ENCODE measurements at places on chromosomes 2 and 18.

DNA sequence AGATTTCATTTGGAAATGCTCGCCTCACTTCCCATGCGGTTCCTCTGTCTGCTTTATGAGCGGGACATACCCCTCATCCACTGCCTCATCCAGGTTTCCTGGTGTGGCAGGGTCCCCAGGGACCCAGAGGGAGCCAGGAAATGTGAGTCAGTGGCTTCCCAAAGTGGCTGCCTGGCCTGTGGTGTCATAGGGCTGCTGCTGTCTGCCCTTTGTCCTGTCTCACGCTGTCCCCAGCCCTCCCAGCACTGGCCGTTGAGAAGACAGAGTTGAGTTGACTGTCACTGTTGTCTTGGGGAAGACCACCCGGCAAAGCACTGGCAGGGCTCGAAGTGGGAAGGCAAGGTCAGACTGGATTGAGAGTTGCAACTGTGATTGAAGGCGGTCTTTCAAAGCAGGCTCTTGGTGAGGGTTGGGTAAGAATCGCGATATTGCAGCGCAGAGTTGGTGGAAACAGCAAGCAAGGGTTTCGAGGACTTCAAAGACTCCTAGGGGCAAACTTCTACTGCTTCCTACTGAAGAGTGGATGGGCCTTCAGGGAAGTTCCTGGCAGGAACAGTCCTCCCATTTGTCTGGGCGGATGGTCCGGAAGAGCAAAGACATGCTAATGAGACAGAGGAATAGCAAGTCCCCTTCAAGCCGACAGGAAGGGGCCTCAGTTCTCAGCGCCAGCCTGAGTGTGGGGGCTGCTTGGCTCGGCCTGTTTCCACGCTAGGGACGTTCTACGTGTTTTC is 33.9 kb downstream of the RAB31 start:
- no peak for DNase-seq

GRCh38 chr2:179222076-179222475 is 42.6 kb downstream of the SESTD1 start:
- no peak for DNase-seq

- DNase-seq, result no peak
These were observed 37.4 kb downstream of the AFF3 start for GRCh38 chr2:100104718-100105677.

GRCh38 chr2:136253288-136254004 is 135.5 kb upstream of the CXCR4 start:
- no peak for DNase-seq

DNA sequence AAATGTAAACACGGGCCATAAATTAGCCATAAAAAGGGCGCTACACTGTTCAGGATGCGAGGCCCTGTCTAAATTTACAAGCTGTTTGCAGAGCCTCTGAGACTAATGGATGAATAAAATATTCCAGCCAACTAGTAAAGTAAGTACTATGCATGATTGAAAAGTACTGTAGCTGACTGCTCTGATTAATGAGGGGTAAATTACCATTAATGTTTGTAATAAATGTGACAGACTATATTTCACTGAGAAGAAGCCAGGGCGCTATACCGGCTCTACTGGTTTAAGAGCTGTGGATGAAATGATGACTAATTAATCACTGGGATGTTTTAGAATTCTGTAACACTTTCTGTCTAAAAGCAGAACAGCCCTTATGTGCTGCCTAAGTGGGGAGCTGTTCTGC is 54.3 kb upstream of the RGPD4 start:
- DNase-seq, result no peak

- peak; percentile 59 for DNase-seq
These were observed 64.0 kb upstream of the CABLES1 start for GRCh38 chr18:23071285-23071684.

- no peak for DNase-seq
These were observed 28.0 kb upstream of the LTBP1 start for GRCh38 chr2:32918774-32919173.

- no peak for DNase-seq
These were observed 26.7 kb downstream of the AGPS start for GRCh38 chr2:177419274-177419673.

DNA sequence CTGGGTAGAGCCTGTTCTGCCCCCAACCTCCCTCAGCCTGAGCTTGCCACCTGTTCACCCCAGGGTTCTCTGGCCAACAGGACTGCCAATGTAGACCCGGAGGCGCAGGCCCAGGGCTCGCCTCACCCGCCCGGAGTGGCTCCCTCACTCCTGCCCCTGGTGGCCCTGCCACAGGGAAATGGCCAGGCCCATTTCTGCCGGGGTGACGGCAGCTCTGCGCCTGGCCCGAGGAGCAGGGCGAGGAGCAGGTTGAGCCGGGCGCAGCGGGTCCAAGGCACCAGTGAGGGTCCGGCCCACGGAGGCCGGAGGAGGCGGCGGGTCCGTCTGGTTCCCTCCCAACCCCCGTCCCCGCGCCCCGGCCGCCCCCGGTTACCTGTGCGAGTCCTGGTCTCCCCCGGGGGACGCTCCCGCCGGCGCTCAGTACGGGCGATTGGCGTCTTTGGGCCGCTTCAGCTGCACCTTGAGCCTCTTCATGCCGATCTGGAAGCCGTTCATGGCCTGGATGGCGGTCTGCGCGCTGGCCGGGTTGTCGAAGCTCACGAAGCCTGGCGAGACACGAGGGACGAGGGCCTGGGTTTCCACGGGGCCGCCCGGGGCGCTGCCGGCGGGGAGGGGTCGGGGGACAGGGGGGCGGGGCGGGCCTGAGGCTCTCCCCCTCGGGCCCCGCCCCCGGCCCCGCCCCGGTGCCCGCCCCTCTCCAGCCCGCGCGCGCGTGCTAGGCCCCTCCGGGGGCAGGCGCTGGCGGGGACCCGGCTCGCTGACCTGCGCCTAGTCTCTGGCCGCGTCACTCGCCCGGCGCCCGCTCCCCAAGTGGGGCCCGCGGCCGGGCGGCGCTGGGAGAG is 312.0 kb downstream of the CELF4 start:
- DNase-seq, result no peak

- DNase-seq, result no peak
These were observed 24.5 kb downstream of the BCL2L11 start for GRCh38 chr2:111145103-111145760.

- no peak for DNase-seq
These were observed 90.6 kb upstream of the RAB6C start for GRCh38 chr2:129888896-129889295.

GRCh38 chr2:219028996-219029828 is 12.1 kb downstream of the CFAP65 start:
- DNase-seq, result no peak

GRCh38 chr18:9240270-9240669 is 94.3 kb upstream of the TWSG1 start:
- no peak for DNase-seq

- DNase-seq, result no peak
These were observed 83.8 kb upstream of the FAM237A start for GRCh38 chr2:206558492-206558891.

DNA sequence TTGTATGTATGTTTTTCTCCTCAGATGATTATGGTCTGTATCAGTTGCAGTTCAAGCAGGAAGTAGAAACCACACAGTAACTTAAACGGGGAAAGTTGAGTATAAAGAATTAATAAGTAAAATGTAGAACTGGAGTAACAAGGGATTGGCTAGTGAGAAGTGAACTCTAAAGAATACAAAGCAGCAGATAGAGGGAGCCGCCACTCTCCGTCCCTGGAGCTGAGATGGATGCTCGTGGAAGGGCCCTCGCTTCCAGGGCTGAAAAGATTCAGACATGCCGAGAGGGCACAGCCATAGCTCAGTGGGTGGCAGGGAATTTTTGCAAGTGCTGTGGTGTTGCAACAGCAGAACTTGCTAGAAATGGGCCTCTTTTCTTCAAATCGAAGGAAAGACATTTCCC is 155.8 kb downstream of the COL6A3 start:
- no peak for DNase-seq

- peak; percentile 38 for DNase-seq
These were observed 1.6 kb downstream of the SPRED2 start for GRCh38 chr2:65430603-65431420.

DNA sequence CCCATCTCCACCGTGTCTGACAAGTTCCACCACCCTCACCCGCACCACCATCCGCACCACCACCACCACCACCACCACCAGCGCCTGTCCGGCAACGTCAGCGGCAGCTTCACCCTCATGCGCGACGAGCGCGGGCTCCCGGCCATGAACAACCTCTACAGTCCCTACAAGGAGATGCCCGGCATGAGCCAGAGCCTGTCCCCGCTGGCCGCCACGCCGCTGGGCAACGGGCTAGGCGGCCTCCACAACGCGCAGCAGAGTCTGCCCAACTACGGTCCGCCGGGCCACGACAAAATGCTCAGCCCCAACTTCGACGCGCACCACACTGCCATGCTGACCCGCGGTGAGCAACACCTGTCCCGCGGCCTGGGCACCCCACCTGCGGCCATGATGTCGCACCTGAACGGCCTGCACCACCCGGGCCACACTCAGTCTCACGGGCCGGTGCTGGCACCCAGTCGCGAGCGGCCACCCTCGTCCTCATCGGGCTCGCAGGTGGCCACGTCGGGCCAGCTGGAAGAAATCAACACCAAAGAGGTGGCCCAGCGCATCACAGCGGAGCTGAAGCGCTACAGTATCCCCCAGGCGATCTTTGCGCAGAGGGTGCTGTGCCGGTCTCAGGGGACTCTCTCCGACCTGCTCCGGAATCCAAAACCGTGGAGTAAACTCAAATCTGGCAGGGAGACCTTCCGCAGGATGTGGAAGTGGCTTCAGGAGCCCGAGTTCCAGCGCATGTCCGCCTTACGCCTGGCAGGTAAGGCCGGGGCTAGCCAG is 1.2 kb downstream of the ONECUT2 start:
- no peak for DNase-seq

GRCh38 chr18:39167990-39168389 is 1602.4 kb upstream of the CELF4 start:
- no peak for DNase-seq

DNA sequence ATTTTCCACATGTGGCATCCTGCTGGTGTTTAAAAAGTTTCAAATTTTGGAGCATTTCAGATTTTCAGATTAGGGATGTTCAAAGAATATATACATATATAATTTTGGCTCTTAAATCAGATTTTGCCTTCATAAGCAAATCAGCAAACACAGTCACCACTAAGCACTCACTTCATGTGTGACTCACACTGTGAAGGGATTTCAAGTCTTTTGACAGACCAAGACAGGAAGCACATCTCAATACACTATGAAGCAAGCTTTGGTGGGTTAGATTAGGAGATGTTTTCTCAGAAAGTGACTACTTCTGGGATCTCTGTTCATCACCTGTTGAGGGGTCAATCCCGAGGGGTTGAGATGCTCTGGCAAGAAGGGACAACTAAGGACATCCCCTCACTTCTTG is 227.8 kb upstream of the RBBP8 start:
- DNase-seq, result no peak

GRCh38 chr2:149037851-149038250 is 648 bp upstream of the LYPD6B start:
- DNase-seq, result no peak

DNA sequence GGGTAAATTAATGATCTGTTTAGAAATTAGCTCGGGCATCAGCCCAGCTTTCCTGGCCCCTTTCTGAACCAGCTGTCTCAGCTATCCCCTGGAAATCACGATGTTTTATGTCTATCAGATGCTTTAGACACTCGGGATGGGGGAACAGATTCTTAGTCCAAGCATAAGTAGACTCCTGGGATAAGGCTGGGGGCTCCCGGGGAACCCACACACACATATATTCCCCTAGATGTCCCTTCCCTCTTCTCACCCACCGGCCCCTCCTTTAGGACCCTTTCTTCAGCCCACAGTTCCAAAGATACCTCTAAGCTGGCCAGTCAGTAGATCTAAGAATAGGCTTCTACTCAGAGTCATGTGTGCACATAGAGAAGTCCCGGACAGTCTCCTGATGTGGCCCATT is 151.5 kb upstream of the COPS8 start:
- no peak for DNase-seq

DNA sequence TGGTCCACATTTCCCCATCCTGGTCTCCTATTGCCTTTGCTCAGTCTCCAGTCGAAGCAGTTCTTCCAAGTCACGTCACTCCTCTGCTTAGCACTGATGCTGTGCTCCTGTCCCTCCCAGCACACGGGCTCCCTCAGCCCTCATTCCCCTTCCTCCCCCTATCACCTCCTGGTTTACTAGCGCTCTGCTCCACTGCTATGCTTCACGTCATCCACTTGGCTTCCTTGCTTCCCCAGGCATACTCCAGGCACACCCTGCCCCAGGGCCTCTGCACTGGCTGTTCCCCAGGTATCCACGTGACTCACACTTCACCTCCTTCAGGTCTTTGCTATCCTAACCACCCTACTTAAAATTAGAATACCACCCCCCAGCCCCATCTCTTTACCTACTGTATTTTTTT is 269.3 kb downstream of the GLI2 start:
- DNase-seq, result no peak

DNA sequence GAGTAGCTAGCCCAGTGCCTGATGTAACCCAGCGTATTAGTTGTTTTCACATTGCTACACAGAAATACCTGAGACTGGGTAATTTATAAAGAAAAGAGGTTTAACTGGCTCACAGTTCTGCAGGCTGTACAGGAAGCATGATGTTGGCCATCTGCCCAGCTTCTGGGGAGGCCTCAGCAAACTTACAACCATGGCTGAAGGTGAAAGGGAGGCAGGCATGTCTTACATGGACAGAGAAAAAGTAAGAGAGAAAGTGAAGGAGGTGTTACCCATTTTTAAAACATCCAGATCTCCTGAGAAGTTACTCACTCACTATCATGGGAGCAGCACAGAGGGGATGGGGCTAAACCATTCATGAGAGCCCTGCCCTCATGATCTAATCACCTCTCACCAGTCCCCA is 6.1 kb upstream of the CYRIA start:
- no peak for DNase-seq

- DNase-seq, result no peak
These were observed 2.6 kb downstream of the PMAIP1 start for GRCh38 chr18:59902131-59902992.

GRCh38 chr2:108367014-108367413 is 10.7 kb upstream of the SULT1C4 start:
- no peak for DNase-seq

DNA sequence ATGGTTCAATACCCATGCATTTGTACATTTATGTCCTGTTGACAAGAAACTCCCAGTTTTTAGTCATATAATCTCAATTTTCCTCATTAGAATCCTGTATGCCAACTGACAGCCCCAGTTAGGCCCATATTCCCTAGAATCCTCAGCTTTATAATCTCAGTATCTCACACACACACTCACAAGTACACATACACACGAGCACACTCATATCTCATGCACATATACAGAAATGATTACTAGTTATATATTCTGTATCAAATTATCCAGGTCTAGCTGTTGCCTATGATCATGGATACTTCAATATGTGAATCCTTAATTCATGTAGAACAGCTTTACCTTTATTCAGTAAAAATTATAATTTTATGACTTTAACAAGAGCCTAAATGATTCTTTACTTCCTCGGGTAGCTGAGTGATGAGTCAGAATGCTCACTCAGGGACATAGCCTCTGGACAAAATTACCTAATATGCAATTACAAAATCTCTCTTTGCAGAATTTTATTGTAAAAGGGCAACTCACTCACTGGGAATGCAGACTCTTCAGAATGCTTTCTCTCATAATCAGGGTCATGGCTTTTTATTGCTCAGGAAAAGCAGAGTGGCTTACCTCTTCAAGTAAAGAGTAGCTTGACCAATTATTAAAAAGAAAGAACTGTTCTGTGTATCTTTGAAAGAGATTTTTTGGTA is 193.6 kb upstream of the PIK3C3 start:
- DNase-seq, result no peak

Measured in activated T-helper 1 cell treated with anti-CD3 and anti-CD28 coated beads, Interleukin-2, amount 50 U/mL, for 16 hours (primary cell).